ENCODE measurements at places on chromosomes 4 and X.

DNA sequence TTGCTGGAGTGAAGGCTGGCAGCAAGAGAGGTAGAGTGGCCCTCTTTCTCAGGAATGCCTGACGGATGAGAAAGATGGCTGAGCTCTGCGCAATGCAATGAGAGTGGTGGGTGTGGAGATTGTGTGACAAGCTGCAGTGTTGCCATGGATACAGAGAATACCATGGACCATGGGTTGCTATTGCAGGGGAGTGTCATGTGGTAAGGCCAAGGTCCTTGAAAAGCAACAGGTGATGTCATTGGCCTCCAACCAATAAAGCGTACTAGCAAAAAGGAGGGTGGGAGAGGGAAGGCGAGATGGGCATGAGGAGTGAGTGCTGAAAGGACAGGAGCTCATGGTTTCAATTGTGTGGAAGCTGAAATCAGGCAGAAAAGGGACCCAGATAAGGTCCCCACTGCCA lies 1.8 kb downstream of the PNMA5 start:
- no peak for DNase-seq

DNA sequence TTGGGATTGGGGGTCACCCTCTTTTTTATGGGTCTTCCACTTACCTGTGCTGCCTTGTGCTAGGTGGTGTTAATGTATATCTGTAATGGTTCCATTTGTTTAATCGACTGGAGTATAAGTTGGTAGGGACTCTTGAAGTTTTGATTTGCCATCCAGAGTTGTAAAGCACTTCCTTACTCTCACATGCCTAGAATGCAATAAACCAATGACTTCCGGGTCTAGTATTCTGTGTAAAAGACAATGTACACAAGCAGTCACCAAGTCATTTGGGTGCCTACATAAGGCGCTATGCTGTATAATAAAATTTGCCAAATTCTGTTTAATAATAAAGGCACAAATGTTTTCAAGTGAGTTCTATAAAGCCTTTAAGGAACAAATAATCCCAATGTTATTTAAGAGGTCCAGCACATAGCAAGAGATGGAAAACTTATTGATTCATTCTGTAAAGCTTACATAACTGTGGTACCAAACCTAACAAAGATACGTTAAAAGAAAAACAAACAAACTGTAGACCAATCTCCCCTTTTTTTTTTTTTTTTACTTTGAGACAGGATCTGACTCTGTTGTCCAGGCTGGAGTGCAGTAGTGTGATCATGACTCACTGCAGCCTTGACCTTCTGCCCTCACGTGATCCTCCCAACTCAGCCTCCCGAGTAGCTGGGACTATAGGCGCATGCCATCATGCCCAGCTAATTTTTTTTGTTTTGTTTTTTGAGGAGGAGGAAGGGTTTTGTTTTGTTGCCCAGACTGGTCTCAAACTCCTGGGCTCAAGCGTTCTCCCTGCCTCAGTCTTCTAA lies 41.5 kb upstream of the HPRT1 start:
- DNase-seq: no peak

DNA sequence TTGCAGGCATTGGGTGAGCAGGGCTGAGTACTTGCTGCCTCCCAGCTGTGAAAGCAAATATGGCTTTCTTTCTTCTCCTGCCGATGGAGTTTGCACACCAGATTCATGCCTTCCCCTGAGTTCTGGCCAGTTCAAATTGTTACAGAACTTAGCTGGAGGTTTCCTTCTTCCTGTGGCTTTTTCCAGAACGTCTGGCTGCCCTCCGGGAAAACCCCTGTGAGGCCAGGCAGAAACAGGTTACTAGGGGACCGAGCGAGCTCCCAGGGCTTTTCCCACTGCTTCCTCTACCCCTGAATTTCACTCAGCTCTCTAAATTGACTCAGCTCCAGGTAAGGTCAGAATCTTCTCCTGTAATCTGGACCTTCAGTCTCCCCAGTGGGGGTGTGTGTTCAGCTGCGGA lies 482.4 kb downstream of the C4orf33 start:
- no peak for DNase-seq

DNA sequence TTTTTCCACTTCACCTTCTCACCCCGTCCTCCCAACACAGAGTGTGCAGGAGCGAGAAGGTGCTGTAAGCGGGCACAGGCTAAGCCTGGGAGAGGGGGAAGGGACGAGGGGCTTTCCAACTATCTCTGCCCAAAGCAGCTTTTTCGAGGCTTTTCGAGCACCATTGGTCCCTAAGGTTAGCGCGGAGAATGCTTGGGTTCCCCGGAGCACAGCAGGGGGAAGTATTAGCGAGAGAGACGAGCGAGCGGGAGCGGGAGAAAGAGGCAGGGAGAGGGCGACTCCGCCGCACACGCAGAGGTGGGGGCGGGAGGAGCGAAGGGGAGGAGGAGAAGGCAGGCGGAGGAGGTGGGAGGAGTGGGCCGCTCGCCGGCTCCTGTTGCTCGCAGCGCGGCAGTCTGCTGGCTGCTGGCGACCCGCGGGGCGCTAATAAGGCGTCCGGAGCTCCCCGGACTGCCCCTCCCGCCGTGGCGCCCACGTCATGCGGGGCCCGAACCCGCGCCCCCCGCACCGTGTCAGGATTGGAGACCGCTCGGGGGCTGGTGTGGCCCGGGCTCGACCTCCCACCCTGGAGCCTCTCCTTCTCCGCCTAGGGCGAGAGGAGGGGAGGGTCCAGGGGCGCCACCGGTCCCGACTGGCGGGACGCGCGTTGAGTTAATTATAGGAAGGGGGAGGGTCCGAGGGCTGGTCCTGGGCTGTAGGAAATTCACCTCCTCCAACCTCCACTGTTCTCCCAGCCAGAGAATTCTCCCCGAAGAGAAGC lies at the start of gene ADAMTS3:
TSS of gene ADAMTS3 (minus strand) at position 263 of the 760 bp plus-strand sequence. CDS start 459 bp downstream, outside the sequence.
- no peak for DNase-seq

DNA sequence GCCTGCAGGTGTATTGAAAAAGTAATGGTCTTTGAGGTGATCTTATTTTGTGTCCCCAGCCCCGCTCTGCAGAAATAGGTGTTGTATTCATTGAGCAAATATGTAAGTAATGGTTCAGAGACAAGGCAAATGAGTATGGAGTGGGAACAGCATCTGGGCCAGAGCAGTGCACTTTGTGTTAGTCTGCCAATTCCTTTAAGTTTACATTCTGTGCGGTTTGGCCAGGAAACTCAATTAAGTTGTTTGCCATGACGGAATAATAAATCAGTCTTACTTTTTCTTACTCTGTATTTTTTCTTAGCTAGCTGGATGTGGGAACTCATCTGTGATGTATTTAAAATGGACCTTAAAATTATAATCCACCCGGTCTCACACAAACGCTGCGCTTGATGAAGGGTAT lies 12.6 kb downstream of the DCLK2 start:
- no peak for DNase-seq

DNA sequence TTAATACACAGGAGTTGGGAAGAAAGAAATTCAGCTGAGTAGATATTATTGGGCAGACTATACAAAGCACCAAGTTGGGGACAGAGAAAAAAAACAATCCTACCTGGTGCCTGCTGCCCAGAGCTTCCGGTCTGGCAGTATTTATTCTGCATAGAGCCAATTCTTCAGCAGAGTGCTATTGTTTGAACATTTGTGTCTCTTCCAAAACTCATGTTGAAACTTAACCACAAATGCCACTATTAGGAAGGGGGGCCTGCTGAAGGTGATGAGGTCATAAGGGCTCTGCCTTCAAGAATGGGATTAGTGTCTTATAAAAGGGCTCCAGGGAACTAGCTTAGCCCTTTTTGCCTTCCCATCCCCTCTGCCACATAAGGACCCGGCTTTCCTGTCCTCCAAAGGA lies 136.2 kb downstream of the EVC2 start:
- DNase-seq: no peak

GRCh38 chr4:88939697-88940096 lies 117.3 kb downstream of the FAM13A start:
- no peak for DNase-seq

GRCh38 chr4:88533937-88534750 lies 10.6 kb upstream of the PYURF start:
- no peak for DNase-seq

DNA sequence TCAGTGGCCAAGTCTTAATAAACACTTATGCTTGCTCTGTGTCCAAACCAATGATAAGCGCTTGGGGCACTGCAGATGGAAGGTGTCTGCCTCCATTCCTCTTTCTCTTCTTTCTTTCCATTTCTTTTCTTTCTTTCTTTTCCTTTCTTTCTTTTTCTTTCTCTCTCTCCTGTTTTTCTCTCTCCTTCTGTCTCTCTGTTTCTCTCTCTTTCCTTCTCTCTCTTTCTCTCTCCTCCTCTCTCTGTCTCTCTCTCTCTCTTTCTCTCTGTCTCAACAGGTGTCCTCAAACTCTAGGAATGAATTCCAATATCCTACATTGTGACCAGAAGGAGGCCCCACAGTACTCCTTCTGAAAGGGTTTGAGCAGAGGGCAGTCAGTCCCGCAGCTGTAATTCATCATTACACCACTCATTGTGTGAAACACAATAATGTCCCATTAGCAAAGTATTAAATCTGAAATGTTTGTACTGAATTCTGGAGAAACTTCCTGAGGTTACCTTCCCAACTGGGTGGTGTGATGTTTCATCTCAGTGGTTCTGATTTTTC lies 66.5 kb upstream of the PAGE1 start:
- DNase-seq: no peak

DNA sequence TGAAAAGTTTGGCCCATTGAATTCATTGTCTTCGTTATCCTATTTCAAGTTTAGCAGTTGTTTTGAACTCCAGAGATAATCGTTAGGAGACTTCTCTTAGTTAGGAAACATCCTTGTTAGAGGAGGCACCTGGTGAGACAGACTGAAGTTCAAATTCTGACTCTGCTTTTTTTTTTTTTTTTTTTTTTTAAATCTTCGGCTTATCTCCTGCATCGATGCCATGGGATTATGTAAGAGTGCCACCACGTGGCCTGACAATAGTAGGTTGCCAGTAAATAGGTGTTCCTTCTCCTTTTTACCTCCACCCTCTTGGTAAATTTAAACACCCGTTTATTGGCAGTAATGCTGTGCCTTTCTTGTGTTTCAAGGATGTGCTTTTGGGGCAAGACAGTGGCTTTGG lies 149.3 kb downstream of the SOWAHB start:
- DNase-seq: no peak

GRCh38 chr4:173835903-173836302 lies 305.9 kb upstream of the HAND2 start:
- DNase-seq: no peak

- DNase-seq: no peak
Observed at GRCh38 chrX:17464194-17464593, 89.2 kb downstream of the NHS start.

GRCh38 chrX:132375941-132376340 lies 112.9 kb downstream of the MBNL3 start:
- no peak for DNase-seq

- DNase-seq: no peak
Observed at GRCh38 chrX:123962006-123962467, 531 bp downstream of the STAG2 start.

GRCh38 chrX:3963980-3964379 lies 250.5 kb upstream of the PRKX start:
- DNase-seq: no peak

DNA sequence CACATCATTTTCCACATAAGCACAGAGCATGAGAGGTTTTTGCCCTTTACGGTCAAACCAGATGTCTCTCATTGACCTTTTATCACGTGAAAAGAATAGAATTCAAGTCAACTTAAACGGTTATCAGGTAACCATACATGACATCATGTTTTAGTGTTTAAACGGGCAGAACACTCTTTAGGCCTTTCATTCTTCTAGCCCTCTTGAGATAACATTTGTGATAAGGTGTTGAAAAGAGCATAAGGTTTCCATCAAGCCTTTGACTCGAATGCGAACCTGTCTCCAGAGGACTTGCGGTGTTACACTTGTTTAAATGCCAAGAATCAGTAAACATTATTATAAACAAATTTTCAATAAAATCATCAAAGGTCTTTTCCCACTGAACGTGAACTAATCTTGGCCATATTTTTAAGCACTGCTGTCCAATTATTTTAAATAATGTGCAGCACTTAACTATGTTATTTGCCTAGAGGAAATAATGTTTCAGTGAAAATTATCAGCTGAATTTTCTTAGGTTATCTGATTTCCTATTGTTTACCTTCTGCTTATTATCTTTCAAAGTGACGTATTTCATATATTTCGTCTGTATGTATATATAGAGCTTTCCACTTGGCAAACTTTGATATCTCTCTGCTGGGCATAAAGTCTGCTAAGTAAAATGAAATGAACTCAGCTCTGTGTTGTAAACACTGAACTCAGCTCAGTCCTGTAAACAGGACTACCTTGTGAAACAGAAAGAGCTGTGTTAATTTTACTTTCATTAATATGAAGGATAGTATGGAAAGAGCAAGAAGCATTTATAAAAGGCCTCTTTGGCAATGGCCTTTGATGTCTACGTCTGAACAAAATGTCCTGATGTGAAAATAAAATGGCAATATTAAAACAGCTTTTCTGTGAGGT lies 33.3 kb downstream of the TENM3 start:
- no peak for DNase-seq

DNA sequence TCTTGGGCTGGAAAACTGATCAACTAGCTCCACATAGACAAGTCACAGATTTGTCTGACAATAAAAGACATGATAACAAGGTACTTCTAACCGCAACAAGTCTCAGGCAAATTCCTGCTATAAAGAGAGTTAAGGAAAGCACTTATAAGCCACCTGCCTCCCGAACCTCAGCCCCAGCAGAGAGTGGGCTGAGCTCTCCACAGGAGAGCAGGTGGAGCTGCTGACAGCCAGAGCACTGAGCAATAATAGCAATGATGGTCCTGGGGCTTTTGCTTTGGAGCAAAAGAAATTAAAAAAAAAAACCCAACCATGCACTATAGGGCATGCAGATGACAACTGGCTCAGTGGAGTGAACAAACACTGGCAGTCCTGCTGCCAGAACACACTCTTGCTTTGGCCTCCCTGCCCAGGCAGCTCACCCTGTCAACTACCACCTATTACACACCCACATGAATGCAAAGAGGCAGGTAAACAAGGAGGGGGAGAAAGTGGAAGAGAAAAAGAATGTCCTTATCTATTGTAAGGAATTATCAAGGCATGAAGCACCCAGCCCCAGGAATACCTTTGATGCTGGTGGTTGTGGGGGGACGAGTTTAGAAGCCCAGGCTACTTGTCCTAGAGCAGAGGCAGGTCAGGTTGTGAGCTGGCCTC lies 135.8 kb upstream of the DGKK start:
- no peak for DNase-seq

DNA sequence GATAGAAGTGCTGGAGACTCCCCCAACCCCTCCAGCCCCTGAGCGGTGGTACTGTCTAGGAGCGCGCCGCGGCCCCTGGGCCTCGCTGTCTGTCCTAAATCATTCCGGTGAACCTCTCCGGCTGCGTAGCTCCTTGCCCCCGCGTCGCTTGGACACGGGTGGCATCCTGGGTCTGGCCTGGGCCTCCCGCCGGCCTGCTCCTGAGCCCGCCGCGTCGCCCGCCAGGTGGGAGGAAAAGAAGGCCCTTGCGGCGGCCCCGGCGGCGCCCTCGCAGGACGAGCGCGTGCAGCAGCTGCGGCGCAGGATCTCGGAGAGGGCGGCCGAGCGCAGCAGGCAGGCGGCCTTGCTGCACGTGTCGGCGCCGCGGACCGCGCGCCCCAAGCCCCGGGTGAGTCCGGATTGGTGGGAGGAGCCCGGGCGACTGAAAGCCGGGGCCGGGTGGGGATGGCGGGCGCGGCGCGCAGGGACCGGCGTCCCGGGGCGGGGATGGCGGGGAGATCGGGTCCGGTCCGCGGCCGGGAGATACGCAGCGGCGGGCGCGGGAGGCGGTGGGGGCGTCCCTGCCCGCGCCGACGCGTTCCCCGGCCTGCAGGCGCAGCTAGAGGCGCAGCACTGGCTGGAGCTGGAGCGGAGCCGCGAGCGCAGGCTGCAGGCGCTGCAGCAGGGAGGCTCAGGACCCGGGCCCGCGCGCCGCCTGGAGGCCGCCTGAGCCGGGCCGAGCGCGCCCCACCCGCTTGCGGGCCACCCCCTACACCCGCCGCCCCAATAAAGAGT lies 6.5 kb upstream of the RNF4 start:
- DNase-seq: peak; percentile 25
